ENCODE measurements at places on chromosomes 7 and 10.

GRCh38 chr7:81014266-81014665, 95.4 kb upstream of the SEMA3C start:
- no peak for DNase-seq

DNA sequence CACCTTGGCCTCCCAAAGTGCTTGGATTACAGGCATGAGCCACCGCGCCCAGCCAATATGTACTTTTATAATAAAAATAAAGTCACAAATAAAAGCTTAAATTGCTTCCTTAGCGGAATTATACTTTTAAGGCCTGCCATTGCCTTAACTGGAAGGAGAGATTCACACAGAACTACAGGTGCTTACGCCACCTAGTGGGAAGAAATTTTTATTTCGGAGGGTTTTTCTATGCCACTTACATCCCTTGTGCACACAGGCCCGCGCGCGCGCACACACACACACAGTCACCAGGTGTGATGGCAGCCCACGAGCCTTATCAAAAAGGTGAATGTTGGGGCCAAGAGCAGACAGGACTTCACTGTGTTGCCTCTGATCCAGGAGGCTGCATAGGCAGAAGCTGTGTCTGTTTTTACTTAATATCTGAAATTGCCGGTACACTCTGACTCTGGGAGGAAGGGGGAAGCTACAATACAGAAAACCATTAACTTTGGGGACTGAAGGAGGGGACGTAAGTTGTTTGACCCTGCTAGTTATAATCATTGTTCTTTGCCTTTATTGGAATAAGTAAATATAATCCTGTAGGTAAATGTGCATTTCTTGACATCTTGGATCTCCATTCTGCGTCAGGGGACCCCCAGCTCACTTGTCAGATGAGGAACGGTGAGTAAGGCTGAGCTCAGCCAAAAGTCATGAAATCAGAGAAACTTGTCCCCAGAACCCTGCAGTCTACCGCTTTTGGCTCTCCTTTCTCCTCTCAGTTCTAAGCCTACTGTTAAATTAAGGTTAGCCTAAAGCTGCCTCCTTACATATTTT, 87.1 kb downstream of the SLC16A9 start:
- DNase-seq = no peak

GRCh38 chr10:86110156-86110786, 256.3 kb downstream of the GRID1 start:
- DNase-seq = no peak

- DNase-seq = no peak
Observed at GRCh38 chr7:83731154-83731553, 82.2 kb upstream of the SEMA3E start.

GRCh38 chr10:122931088-122931906, 20.9 kb downstream of the FAM24A start:
- no peak for DNase-seq

GRCh38 chr7:144785521-144785920, 50.3 kb downstream of the TPK1 start:
- DNase-seq = no peak

- DNase-seq = no peak
Observed at GRCh38 chr7:116229366-116229765, 19.0 kb downstream of the TES start.

- no peak for DNase-seq
Observed at GRCh38 chr7:133778472-133778871, 348.7 kb upstream of the LRGUK start.

GRCh38 chr10:69801094-69801433, 642 bp upstream of the COL13A1 start:
- DNase-seq = peak; percentile 17

DNA sequence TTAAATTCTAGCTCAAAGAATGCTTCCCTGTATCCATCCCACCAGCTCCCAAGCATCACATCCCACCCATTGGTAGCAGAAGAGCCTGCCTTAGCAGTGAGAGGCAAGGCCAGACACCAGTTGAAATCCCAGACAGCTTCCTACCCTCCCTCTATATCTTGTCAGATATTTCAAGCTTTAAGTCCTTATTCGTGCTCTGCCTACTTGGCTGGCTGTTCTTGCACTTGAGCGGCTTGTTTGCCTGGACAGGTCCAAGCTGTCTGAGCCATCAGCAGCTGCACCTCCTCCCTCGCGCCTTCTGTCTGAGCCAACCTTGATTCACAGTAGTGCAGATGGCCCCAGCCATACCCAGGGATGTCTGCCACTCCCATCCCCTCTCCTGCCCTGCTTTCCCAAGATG, 16.4 kb downstream of the LRRC4 start:
- DNase-seq = no peak

- DNase-seq = no peak
Observed at GRCh38 chr10:17668435-17669184, 24.7 kb downstream of the STAM start.

- no peak for DNase-seq
Observed at GRCh38 chr7:42208572-42208971, 28.4 kb downstream of the GLI3 start.

- DNase-seq = no peak
Observed at GRCh38 chr10:4141471-4141870, 356.5 kb upstream of the KLF6 start.

GRCh38 chr7:17242504-17242903, 55.9 kb upstream of the AHR start:
- DNase-seq = no peak

GRCh38 chr10:76444034-76444800, 1012.8 kb downstream of the LRMDA start:
- DNase-seq = no peak

GRCh38 chr7:150405584-150406311, 26.6 kb downstream of the ZNF775 start:
- DNase-seq = no peak

GRCh38 chr10:109327266-109327665, 596.0 kb downstream of the XPNPEP1 start:
- no peak for DNase-seq

DNA sequence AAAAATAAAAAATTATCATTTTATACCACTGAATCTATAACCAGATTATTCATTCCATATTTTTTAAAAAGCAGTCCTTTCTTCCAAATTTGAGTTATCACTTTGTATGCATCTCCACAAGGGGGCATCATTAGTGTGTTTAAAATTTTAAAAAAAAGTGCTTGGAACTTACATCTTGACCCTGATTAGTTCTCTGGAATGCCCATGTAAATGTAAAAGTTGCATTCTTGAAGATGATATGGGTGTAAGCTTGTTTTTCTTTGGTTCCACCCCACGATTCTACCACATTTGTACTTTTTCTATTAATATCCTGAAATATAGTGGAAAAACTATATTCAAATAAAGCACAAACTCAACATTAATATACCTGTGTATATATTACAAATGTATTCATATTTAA, 144.9 kb downstream of the ELAPOR2 start:
- DNase-seq = no peak

- no peak for DNase-seq
Observed at GRCh38 chr7:139994356-139994755, 68.4 kb downstream of the PARP12 start.

DNA sequence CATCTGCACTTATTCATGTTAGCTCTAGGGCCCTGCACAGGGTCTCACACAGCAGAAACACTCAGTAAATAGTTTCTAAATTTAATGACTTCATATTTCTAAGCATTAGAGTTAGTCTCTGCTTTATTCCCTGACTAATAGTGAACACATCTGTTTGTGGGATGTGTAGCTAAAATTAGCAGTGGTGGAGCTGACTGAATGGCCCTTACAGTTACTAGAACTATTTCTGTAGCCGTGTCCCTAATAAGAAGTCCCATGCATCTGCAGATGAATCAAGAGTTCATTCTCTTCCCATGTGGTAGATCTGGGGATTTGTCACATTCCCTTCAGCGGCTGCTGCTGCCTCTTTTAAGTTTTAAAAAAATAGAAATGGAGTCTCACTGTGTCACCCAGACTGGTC, 11.7 kb downstream of the MAP3K8 start:
- DNase-seq = no peak

GRCh38 chr10:117534321-117535297, 7.9 kb upstream of the EMX2 start:
- no peak for DNase-seq

DNA sequence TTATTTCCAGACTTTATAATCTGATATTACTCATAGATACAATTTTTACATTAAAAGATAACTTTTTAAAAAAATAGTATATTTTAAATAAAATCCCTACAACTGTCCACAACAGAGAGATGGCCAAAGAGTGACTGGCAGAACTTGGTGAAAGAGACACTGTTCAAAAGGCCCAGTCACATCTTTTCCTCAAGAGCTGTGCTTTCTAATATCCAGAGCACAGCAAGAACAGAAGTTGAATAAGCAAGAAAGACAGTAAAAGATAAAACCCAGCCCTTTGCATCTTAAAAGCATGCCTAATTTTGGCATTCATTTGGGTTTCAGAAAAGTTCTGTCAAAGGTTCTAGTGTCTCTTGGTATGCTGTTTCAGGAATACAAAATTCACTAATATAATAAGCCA, 6.9 kb downstream of the WASL start:
- no peak for DNase-seq

DNA sequence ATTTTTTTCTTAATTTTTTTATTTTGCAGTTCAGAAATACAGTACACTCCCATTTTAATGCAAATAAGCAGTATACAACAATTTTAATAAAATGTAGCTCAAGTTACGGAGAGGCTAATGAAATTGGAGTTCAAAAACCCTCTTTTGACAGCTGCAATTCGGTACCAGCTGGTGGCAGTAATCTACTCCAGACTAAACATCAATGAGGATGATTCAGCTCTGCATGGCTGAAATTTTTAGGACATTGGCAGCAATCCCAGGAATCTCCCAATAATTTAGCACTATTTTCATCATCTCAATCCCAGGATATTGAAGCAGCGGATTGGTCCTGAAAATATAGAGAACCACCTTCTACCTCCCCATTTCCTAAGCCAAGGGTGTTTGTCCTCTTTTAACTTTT, 278.8 kb downstream of the CACNA2D1 start:
- DNase-seq = no peak

DNA sequence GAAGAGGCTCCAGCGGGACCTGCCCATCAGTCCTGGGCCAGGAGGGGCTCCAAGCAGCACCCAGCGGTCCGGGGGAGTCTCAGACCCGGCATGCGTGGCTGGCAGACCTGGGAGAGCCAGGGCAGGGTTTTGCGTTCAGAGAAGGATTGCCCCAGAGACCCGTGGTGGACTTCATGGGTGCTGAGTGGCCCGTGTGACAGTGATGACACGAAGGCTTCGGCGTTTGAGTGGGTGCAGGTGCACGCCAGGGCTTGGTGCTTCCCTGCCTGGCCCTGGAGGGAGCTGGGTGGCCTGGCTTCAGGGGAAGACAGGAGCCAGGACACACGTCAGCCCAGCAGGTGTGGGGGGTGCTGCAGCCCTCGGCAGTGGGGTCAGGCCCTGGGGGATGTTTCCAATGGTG, 13.9 kb downstream of the ORAI2 start:
- DNase-seq = no peak

GRCh38 chr7:138317044-138317596, 142.9 kb upstream of the TRIM24 start:
- no peak for DNase-seq

DNA sequence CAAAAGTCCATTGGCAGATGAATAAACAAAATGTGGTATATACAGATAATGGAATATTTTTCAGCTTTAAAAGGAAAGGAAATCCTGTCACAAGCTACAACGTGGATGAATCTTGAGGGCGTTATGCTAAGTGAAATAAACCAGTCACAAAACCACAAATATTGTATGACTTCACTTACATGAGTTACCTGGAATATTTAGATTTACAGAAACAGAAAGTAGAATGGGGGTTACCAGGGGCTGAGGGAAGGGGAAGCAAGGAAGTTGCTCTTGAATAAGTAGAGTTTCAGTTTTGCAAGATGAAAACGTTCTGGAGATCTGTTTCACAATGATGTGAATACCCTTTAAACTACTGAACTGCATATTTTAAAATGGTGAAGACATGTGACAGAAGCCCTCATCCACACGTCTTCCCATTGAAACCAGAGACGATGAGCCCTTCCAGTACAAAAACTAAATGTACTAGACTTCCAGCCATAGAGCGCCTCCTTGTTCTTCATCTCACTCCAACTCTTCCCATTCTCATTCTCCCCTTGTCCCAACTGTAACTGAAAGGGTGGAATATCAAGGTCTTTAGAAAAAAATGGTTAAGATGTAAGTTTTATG, 62.4 kb downstream of the MICU1 start:
- DNase-seq = no peak

- no peak for DNase-seq
Observed at GRCh38 chr7:109387530-109387929, 817.9 kb downstream of the DNAJB9 start.

GRCh38 chr7:114790521-114790920, 131.4 kb upstream of the MDFIC start:
- no peak for DNase-seq

DNA sequence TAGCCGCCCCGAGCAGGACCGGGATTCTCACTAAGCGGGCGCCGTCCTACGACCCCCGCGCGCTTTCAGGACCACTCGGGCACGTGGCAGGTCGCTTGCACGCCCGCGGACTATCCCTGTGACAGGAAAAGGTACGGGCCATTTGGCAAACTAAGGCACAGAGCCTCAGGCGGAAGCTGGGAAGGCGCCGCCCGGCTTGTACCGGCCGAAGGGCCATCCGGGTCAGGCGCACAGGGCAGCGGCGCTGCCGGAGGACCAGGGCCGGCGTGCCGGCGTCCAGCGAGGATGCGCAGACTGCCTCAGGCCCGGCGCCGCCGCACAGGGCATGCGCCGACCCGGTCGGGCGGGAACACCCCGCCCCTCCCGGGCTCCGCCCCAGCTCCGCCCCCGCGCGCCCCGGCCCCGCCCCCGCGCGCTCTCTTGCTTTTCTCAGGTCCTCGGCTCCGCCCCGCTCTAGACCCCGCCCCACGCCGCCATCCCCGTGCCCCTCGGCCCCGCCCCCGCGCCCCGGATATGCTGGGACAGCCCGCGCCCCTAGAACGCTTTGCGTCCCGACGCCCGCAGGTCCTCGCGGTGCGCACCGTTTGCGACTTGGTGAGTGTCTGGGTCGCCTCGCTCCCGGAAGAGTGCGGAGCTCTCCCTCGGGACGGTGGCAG, at the start of gene MGMT:
TSS of gene MGMT (plus strand) at position 539 of the 656 bp plus-strand sequence.
- peak; percentile 99 for DNase-seq

DNA sequence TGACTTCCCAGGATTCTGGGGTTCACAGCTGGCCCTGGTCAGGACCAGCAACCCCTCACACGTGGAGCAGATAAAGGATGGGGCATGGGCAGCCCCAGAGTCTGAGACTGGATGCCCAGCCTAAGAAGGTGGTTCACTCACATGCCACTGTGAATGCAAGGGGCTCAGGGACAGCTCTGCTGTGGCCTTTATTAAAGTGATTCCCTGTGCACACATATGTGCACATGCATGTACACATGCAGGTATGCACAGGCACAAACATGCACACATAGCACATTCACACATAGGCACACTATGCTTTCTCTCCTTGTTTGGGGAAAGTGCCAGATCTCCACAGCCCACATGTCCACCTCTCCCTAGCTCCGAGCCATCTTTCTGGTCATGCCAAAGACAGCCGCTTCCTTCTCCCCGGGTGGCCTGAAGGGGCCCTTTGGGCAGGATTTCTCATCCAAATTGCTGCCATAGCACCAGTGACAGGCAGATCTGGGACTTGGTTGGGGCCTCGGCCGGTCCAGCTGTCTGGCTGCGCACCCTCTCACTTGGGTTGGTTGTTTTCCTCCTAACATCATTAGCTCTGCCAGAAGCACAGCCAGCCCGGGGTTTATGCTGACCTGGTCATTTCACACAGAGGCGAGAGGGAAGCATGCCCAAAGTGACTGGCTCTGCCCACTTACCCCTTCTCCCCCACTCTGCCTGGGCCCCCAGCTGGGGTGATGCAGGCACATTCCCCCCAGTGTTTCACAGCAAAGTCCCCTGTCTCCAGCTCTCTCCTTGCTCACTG, 1.4 kb downstream of the GCK start:
- DNase-seq = no peak

- no peak for DNase-seq
Observed at GRCh38 chr7:85749696-85750453, 563.0 kb upstream of the SEMA3D start.

Data from stimulated activated CD4-positive, alpha-beta T cell treated with anti-CD3 and anti-CD28 coated beads, Interleukin-1b, Interleukin-23, amount 100 ng/mL, for 1 hour (primary cell).